ENCODE measurements at places on chromosomes 2 and 18.

DNA sequence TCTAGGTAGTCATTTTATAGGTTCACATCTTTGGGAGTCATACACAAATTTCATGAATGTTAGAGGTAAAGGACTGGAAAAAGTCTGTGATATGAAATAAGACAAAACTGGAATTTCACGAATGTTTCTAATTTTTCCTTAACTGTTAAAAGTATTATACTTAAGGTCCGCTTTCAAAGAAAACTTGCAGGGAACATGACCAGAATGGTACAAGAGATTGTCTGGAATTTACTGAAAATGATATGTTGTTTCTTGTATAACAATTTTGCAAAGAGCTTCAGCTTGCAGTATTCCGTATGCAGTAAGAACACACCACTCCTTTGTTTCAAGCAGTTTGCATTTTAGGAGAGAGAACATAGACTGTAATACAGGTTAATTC lies 1.6 kb downstream of the DDX1 start:
- no peak for DNase-seq

DNA sequence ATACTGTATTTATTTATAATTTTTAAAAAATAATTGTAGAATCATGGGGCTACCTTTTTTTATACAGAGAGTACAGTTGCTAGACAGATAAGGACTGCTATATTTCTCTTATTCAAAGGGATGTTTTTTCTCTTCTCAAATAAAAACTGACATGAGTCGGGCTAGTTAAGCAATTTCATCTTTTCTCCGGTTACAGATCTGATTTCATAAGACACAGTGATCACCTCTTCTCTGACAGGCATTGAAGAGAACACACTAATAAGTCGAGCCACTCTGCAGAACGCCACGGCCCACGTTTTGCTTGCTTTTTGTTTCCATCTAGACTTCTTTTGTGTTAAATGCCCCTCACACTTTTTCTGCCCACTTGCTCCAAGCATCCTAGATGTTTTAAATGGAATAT lies 85.4 kb downstream of the HNRNPLL start:
- no peak for DNase-seq

DNA sequence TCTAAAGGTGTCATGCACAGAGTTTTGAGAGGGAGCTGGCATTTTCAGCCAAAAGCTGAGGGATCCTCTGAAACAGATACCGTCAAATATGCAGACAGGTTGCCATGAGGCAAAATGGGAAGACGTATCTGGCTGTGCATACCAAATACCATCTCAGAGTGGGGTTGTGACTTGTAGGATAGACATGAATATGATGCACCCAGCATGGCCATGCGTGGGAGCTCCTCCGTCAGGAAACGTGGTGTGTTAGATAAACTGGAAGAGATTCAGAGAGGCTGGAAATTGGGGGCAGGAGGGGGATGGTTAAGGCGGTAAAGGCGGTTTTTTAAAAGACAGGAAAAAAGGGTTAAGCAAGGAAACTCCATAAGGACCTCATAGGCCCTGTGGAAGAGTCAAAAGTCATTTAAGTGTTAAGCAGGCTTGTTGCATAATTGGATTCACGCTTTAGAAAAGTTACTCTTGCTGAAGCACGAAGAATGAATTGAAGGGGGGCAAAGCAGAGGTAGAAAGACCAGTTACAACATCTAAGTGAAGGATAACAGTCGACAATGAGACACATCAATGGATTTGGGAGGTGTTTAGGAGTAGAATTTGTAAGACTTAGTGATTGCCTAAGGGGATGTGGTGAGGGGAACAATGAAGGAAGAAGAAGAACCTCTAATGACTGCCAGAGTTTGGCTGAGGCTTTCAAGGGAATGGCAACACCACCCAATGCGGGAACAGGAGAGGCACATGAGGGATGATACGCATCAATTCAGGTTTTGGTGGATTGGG lies 139.6 kb upstream of the CTAGE1 start:
- no peak for DNase-seq

- no peak for DNase-seq
Observed at GRCh38 chr2:161424394-161424769, 8.3 kb downstream of the TBR1 start.

- DNase-seq = no peak
Observed at GRCh38 chr2:150610670-150611279, 123.3 kb upstream of the RND3 start.

DNA sequence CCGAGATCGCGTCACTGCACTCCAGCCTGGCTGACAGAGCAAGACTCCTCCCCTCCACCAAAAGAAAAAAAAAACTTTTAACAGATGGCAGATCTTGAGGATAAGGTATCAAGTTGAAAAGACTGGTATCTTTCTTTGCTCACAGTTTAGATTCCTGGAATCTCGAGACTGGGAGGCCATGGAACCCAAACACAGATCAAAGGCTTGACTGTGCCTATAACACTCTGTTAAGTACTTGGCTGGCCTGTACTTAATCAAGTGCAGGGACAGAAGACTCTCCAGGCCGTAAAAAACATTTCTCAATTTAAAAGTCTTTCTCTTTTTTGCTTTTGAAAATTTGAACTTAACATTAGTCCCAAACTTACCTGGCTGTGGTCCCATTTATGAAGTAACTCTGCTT lies 107.1 kb upstream of the ZNF516 start:
- DNase-seq = no peak

GRCh38 chr2:218894151-218894879 lies 13.7 kb downstream of the WNT10A start:
- no peak for DNase-seq

GRCh38 chr2:106685180-106685897 lies 198.2 kb downstream of the CD8B2 start:
- no peak for DNase-seq

DNA sequence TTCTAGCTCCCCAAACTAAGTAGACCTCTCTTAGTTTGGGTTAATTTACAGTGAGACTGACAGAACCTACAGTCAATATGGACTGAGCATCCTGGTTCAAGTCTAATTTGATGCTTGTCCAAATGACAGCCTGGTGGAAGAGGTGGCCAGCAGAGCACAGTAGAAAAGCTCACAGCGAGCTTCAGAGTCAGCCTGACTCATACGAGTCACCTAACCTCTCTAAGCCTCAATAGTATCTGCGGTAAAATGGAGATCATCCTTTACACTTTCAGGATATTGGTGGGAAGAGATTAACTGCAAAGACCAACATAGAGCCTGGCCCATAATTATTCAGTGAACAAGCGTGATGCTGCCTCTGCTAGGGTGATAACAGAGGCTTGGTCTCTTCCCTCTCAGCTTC lies 54.5 kb downstream of the DOCK10 start:
- no peak for DNase-seq

DNA sequence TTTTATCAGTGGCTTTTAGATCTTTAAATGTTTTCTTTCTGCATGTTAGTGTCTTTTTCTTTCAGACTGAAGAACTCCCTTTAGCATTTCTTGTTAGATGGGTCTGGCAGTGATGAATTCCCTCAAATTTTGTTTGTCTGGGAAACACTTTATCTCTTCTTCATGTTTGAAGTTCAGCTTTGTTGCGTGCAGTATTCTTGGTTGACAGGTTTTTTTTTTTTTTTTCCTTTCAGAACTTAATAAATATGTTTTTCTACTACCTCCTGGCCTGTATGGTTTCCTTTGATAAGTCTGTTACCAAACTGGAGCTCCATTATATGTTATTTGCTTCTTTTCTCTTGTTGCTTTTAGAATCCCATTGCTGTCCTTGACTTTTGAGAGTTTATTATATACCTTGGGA lies 89.8 kb upstream of the ACKR3 start:
- no peak for DNase-seq

DNA sequence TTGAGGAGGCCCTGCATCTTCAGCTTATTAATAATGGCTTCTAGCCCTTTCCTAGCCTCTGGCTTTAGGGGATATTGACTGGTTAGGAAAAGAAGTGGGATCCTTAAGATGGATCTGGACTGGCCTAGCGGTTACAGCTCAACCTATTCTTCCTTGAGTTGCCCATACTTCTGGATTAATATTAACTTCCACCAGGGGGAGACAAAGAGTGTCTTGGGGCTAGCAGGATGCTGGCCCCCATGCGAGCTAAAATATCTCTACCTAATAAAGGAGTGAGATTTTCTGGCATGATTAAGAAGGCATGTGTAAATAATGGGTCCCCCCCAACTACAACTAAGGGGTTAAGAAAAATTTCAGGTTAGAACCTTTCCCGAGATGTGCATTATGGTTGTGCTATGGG lies 23.2 kb upstream of the PLA2R1 start:
- no peak for DNase-seq

GRCh38 chr18:56124186-56124585 lies 514.2 kb downstream of the TXNL1 start:
- DNase-seq = no peak

DNA sequence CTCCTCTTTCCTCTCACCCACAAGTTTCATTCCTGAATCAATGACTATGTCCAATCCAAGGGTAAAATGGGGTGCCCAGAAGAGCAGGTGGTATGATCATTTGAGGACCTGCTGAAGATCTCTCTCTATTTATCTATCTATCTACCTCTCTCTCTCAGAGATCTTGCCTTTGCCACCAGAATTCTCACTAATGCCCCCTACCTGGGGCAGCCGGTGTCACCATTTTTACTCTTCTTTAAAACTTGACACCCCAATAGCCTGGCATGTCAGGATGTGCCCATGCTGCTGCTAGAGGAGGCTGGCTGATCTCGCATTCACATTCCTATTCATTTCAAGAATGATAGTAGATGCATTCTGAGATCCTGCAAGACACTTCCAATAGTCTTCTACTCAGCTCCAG lies 24.3 kb upstream of the RPIA start:
- DNase-seq = no peak

Data from substantia nigra (tissue), 51 donors.